ENCODE measurements at places on chromosomes 3 and 15.

DNA sequence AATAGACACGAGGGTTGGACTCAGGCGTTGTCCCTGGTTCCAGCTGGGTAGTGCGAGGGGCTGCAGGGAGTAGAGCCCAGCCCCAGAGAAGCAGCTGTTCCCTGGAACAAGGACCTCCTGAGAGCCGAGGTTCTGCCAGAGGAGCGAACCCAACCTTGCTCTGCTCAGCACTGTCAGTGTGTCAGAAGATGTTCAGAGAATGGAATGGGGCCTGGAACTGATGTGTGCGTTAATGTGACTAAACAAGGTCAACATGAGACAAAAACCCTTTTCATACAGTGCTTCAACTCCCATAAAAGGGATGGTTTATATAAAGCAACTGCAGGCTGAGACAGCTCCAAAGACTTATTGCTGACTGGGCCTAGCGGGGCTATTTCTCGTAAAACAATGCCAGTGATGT lies 35.5 kb upstream of the HACD2 start:
- peak; percentile 58 for DNase-seq

DNA sequence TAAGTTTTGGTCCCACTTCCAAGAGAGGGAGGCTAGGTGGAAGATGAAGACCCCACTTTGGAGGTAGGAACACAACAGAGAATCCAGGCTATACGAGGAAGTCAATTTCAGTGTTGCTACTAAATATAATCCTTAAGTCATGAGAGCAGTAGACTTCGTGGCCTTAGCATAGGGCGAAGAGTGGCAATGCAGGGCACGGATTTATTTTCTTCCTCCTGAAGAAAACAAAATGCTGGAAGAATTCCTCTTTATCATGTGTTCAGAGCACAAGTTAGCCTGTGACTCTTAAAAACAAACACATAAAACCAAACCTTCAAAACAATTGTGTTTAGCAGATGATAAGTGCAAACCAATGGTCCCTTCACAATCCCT lies 19.4 kb downstream of the BCL2L10 start:
- peak; percentile 28 for DNase-seq

DNA sequence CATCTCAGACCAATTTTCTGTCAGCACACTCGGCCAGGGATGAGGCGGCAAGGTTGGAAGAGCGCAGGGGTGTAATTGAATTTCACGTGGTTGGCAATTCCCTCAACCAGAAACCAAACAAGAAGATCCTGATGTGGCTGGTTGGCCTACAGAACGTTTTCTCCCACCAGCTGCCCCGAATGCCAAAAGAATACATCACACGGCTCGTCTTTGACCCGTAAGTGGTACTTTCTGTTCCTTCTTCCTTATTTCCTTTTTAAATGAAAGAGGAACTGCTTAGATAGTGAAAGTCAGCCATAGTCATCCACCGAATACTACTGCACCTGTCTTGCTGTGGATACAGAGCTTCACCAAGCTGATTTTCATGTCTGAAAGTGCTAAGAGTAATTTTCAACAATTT lies 60.1 kb downstream of the SGO1 start:
- no peak for DNase-seq

- no peak for DNase-seq
Observed at GRCh38 chr15:101183931-101184305, 67.9 kb downstream of the CHSY1 start.

DNA sequence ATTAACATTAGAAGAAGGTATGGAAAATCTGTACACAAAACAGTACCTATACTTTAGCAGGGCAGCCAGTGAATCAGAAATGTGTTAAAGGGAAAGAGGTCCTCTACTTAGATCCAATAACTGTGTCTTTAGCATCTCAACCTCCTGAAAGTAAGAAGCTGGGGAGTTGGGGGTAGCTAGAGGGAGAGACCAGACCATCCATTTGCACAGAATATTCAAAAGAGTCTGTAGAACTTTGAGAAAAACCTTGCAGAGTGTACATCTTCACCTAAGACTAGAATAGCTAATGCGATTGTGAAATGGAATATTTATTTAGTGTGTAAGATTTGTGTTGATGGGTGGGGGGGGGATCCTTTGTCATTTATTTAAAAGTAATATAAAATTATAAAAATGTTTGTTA lies 124.8 kb downstream of the RBPMS2 start:
- no peak for DNase-seq

- no peak for DNase-seq
Observed at GRCh38 chr3:30586806-30587486, 19.5 kb upstream of the TGFBR2 start.

DNA sequence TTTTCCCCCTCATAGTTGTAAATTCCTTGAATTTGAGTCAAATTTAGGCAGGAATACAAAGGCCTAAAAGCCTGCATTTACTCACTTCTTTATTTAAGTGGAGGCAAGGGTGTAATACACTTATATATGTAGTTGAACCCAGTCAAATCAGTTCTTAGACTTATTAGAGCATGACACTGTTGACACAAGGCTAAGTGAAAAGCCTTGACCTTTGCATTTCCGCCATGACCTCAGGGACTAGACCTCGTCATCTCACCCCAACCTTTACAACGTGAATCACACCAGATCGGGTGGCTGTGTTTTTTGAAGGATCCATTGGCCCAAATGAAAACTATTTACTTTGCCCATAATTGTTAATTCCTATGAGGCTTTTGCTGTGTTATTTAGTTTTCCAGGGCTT lies 774.4 kb downstream of the ROBO1 start:
- DNase-seq: no peak

DNA sequence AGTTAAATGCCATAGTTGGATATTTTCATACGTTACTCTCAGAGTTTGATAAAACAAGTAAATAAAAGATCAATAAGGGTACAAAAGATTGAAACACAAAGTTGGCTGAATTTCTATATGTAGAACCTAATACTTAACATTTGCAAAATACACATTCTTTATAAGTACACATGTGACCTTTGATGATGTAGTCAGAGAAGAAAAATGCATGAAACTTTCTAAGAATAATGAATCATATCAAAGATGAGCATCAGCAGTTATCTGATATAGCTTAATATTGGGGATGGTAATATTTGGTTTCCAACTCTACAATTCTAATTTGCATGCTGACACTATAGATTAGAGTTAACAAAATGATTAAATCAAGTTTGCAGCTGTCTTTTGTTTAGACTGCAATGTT lies 188.0 kb upstream of the TGFBR2 start:
- no peak for DNase-seq

DNA sequence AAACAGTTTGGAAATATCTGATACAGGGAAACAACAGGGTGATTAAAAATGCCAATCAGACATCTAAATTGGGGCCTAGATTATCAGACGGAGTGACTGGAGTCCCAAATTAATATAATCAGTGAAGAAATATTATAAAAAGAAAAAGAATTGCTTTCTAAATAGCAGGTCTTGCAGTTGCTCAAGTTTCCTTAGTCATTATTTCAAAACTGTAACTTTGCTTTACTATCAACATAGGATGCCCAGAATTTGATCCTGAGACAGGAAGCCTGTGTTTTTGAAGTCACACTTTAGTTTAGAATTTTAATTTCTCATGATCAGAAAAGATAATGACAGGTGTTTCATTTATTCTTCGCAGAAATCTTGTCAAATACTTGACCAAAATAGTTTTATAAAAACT lies 105.9 kb downstream of the IL1RAP start:
- DNase-seq: no peak

GRCh38 chr3:12890610-12891390 lies 49.4 kb upstream of the RPL32 start:
- no peak for DNase-seq

- peak; percentile 5 for DNase-seq
Observed at GRCh38 chr15:100633763-100634075, 31.3 kb downstream of the ASB7 start.

DNA sequence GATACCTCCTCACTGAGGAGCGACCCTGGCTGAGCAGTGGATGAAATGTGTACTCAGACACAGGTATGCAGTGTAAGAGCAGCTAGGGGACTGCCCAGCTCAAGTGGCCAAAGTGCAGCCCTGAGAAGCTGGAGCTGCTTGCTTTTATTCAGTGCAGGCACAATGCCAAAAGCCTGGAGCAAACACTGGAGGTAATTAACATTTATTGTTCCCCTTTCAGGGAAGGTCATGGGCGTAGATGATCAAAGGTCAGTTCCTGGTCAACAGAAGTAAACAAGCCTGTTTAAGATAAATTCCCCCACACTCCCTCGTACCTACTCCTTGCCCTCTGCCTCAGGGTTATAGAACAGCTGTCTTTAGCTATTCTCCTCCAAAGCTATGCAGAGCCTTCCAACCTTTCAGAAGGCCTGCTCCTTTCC lies 17.5 kb downstream of the PLA2G4F start:
- DNase-seq: no peak

DNA sequence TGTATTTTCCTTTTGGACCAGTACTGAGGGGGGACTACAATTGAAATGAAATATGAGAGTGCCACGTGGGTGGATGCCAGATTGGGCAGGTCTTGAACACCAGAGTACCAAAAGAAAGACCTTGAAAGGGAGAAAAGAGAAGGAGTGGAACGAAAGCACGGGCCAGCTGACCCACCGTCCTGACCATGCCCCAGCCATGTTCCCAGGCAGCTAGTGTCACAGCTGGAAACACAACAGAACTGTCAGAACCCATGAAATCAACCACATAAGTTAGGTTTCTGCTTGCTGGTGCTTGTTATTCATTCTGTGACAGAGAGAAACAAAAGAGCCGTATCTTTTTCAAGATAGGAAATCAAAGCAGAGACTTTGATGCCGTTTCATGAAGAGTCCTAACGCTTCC lies 268.8 kb downstream of the MEX3B start:
- DNase-seq: no peak

DNA sequence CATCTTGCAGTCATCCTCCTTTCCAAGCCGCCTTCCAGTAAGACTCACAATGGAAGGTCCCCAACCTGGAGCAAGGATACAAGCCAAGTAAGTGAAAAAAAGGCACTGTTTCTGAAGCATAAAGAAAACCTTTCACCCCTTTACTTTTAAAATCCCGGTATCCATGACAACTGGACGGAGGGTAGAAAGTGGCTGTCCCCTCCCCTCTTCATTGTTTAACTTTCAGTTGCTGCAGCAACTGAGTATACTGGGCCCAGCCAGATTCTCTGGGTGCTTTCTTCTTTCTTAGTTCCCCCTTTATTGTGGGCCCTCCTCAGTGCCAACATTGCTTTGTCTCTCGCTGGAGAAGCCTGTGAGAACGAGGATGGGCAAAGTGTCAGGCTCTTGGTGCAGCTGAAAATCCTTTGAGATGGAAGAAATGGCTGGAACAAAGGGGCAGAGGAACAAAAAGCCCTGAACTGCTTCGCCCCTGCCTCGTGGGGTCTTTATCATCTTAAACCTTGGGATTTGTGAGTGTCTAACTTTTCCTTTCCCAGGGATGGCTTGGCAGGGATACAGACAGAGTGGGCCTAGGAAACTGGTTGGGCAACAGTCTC lies 224.0 kb upstream of the RGMA start:
- no peak for DNase-seq

DNA sequence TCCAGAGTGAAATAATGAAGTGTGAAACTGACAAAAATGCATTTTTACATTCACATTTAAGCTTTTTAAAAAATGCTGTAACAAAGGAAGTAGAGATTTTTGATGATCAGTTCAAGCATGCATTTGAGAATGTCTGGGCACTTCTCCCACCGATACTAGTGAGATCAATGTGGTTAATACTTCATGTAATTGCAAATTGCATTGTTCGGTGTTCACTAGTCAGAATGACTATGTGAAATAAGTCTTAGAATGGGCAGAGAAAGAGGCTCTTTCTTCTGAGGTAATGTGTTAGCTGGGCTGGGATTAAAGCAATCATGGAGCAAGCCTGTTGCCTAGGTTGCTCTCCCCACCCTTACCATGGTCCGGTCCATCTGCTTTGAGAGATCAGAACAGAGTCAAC lies 587.0 kb upstream of the GRM7 start:
- no peak for DNase-seq

DNA sequence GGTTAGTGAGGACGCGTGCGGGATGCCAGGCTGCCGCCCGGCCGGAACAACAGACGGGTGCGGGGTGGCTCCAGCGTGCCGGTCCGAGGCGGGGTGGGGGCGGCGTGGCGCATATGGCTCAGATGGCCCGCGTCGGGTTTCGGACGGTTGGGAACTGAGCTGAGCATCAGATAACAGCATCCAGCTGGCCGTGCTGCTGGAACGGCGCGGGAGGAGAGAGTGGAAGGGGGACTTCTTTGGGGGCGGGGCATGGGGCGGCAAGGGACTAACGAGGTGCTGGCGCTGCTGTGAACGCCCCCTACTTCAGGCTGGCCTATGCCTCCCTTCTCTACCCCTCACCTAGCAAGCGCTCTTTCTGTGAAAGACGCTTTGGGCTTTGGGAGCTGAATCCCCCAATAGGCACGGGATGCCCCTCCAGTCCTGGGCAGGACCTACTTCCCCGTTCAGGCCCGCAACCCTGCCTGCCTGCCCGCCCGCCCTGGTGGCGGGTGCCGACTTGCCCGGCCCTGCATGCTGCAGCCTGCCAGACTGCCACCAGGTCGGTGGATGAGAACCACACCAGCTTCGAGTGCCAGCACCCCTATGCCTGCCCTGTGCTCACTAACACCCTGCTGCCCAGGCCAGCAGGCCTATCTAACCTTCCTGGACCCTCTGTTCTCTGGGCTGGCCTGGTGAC lies 542 bp downstream of the INKA1 start:
- peak; percentile 20 for DNase-seq

DNA sequence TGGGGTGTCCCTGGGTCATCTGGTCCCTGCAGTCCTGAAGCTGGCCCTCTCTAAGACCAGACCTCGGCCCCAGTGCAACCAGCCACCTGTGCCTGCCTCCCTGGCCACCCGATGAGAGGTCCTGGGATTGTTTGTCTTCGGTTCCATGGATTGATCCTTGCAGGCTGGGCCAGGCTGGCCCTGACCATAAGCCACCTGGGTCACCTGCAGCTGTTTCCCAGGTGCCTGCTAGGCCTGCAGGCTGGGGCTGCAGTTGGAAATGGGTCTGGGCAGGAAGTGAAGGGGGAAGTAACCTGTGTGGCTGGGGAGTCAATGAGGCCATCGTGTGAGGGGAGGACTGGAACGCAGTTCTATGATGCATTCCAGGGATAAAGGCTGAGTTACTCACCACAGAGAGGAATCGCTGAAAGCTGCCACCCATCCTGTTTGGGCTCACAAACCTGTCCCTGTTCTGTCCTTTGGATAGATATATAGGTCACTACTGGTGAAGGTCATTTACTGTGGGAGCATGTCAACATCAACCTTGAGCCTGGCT lies 30.9 kb upstream of the VPS8 start:
- DNase-seq: no peak

DNA sequence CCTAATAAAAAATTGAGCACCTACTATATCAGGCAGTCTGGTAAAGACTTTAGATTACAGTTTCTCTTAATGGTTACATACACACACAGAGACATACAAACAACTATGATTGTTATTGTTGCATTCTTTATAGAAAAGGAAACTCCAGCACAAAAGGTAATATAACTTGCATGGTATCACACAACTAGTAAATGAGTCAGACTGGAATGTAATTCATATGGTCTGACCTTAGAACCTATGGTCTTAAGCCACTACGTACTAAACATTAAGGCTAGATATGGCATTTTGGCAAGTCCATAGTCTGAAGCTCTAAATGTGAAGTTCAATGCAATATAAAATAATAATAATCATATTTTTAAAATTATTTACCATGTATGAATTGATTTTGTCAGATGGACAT lies 380.6 kb downstream of the LSAMP start:
- DNase-seq: peak; percentile 29

GRCh38 chr3:12175137-12175593 lies 16.5 kb upstream of the TIMP4 start:
- peak; percentile 60 for DNase-seq

Measured in M059J (cell line).